Right hindlimb (tissue), 1 donor: ENCODE measurements at places on chromosomes 13 and 19.

DNA sequence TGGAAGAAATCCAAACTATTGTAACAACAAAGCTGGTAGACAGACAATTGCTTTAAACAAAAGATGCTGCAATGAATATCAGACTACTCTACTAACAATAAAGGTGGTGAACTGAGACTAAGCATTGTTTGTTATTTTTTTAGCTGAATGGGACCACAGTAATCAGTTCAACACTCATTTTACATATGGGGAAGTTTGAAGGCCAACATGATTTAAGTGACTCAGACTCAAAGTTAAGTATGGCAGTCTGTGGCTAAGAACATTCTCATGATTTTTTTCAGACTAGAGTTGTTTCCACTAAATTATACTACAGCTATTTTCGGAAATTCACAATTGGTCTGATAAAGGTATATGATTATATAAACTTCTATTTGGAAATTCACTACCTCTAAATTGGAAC, 10.4 kb downstream of the EXOSC8 start:
- DNase-seq: no peak

- no peak for DNase-seq
Measured at GRCh38 chr19:17606590-17607185, 51.2 kb downstream of the COLGALT1 start.

DNA sequence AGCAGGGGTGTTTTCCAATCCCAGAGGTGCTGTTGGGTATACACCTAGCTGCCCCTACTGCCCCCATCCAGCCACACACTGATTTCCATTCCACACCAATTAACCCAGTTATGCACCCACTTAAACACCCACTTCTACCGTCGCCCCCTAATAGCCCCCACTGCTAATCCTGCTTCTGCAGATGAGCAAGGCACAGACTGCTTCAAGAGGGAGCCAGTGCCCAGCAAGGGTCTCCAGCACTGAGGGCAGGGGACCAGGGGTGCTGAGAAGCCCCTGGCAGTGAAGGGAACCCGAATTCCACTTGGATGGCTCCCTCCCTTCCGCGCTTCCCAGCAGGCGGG, 1.2 kb downstream of the FXYD7 start:
- DNase-seq: no peak

DNA sequence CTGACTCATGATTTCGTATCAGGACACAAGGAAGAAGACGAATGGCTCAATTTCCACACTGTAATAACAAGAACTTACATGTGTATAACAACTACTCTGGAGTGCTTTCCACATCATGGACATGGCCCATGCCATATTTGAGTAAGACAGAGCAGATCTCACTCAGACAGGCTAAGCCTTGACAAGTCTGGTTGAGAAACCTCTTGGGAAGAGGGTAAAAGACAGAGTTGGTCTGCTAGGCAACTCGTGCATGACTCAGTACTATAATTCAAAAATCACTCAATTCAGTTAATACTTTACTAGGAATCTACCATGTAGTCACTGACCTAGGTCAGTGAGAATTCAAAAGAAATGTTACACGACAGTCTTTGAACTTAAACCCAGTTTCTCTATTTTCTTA, 5.7 kb upstream of the THSD1 start:
- no peak for DNase-seq

- DNase-seq: no peak
Measured at GRCh38 chr19:7337380-7338194, 11.2 kb upstream of the ARHGEF18 start.

DNA sequence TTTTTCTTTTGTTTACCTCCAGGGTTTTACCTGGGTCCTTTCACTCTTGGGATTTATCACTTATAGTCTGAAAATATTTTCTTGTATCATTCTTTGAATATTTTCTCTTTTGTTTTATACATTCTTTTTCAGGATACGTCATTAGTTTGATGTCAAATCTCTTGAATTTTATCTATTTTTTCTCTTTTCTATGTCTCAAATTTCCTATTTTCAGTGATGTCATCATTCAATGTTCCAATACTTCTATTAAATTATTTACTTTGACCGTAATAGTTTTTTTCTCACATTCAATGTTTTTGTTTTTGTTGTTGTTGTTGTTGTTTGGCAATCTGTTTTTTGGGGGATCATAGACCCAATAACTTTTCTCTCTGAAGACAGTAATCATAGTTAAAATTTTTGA, 83.5 kb downstream of the PRR20E start:
- DNase-seq: no peak

DNA sequence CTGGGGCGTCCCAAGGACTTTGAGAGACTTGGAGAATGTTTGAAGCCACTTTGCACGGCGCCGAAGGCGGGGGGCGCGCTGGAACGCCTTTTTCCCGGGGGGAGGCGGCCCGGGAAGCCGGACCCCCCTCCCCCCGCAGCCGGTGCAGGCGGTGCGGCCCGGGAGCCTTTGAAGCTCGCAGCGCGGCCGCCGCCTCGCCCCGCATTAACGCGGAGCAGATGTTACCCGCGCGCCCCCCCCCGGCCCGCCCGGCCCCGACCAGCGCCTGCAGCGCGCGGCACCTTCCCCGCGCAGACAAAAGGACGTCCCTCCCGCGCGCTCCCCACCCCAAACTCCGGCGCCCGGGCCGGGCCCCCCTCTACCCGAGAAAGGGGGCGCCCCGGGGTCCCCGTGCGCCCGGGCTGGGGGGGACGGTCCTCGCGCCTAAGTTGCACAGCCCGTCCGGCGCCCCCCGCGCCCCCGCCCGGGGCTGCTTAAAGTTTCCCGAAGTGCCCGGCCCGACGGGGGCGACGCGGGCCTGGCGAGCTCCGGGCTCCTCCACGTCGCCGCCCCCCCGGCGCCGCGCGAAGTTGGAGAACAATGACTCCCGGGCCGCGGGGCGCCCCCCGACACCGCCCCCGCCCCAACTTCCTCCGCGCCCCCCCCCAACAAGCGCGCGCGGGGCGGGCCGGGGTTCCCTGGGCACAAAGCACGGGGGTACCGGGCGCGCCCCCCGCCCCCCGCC, 685 bp downstream of the TCF3 start:
- DNase-seq: peak; percentile 73

- no peak for DNase-seq
Measured at GRCh38 chr19:3121821-3122511, 13.9 kb upstream of the GNA15 start.
